Right ventricle myocardium superior (tissue), 1 donor: ENCODE measurements at places on chromosomes 6 and 20. TPM values are rescaled to one million over a fixed set of nuclear protein-coding genes. Genes with fewer than 3 reads are reported as not detected.

The OLIG3 gene
- not detected for total RNA-seq

GRCh38 chr20:57313951-57314350 lies 15.7 kb upstream of the SPO11 start:
- no peak for DNase-seq

- DNase-seq, result no peak
These were observed 7.1 kb downstream of the COL11A2 start for GRCh38 chr6:33185190-33185589.

DNA sequence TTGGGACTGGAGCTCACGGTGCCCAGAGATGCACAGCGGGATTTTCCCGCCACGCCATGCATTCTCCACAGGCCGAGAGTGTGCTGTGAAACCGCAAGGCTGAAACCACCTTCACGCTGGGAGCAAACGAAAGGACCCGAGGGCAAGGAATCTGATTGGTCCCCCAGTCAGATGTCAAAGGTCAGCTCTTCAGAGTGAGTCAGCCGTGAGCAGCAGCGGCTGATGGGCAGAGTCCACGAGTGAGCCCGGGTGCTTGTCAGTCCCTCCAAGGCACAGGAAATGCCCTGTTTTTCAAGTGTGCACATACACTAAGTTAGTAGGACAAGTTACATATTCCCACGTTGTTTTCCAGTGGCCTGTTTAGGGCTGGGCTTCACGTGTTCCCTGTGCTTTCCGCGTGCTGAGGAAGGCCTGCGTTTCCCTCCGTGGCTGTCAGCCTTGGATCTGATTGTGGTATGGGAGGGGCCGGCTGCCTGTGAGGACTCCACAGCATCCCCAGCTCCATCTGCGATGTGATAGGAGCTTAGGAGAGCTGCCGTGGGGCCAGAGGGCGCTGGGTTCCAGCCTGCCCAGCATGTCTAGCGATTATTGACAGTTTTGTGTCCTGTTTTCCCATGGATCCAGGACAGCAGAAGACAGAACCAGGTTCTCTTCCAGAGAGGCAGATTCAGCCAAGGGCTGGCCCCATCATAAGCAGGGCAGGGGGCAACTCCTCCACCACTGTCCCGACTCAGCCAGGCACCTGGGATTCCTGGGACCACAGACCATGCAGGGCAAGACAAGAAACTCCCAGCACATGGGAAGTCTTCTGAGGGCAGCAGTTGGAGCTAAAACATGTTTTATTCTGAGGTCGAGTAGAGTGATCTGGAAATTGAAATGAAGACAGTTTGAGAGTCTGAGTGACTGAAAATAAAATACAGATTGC lies 38.2 kb upstream of the FRMD1 start:
- DNase-seq, result no peak

The LKAAEAR1 gene
- not detected for total RNA-seq

GRCh38 chr6:170439366-170440361 lies 113.4 kb downstream of the PSMB1 start:
- DNase-seq, result no peak

The MUC21 gene
- not detected for total RNA-seq

GRCh38 chr6:140475086-140475485 lies 1100.6 kb upstream of the CITED2 start:
- no peak for DNase-seq

GRCh38 chr6:53581856-53582255 lies 37.0 kb upstream of the GCLC start:
- DNase-seq, result no peak

The TREML2 gene
- total RNA-seq, result not detected

DNA sequence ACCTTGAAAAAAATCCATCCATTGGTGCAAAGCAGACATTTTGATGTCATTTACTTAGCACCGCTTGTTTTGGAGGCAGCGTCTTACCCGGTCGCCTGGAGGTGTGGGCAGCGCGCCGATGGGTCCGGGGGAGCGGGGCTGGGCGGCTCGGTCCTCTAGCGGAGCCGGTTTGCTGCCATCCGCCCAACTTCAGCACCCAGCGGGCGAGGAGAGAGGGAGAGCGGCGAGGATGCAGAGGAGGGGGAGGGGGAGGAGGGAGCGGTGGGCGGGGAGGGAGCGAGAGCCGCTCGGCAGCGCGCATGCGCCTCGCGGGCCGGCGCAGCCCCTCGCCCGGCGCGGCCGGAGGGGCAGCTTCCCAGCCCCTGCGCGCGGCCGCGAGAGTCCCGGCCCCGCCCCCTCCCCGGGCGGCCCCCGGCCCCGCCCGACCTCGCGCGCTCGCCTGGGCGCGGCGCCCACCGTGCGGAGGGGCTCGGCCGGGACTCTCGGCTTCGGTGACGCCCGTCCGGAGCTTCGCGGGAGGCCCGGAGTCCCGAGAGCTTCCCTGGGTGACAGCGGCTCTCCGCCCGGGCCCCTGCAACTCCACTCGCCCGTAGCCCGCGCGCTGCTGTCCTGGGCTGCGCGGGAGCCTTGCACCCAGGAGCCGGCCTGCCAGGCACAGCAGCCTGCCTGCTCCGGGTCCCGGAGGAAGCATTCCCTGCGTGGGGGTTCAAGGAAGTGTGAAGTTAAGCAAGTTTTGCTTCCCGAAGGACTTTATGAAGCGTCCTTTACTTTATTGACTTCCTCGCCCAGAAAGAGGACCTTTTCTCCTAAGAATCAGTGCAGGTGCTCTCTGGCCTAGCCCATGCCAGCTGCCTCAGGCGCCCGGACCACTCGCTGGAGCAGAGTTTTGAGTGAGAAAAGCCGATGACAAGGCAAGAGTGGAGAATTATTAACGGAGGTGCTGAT lies at the start of gene RGS17:
RGS17 (minus strand) TSS at position 246 of the 945 bp plus-strand sequence. CDS start 87,264 bp downstream, outside the sequence.
- peak; percentile 67 for DNase-seq
